ENCODE measurements at places on chromosomes 11 and 22.

DNA sequence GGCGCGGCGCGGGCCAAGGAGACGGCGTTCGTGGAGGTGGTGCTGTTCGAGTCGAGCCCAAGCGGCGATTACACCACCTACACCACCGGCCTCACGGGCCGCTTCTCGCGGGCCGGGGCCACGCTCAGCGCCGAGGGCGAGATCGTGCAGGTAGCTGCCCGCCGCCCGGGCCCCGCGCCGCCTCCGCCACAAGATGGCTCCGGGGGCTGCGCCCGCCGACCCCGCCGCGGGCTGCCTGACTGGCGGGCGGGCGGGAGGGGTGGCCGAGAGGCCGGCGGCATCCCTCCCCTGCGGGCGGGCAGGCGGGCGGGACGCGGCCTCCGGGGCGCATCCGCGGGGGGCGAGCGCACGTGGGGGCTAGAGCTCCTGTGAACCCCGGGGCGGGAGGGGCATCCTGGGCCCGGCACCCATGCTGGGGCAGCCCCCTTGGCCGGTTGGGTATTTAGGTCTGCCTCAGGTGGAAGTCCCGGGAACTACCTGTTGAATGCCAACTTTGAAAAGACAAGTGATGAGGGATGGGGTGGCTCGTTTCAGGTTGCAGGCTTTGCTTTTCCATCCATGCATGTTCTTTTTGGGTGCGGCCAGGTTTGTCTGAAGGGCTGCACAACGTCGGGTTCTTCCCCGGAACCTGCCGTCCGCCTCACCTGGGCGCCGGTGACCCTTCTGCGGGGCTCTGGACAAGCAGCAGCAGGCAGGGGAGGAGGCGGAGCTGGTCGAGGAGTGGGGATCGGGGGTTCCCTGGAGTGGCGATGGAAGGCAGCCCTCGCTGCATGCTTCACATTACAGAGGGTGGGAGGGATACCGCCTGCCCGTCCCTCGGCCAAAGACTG, 760 bp downstream of the ZNRF3 start:
- DNase-seq: peak; percentile 37

GRCh38 chr11:118239509-118240205, 12.5 kb downstream of the MPZL3 start:
- DNase-seq: no peak

DNA sequence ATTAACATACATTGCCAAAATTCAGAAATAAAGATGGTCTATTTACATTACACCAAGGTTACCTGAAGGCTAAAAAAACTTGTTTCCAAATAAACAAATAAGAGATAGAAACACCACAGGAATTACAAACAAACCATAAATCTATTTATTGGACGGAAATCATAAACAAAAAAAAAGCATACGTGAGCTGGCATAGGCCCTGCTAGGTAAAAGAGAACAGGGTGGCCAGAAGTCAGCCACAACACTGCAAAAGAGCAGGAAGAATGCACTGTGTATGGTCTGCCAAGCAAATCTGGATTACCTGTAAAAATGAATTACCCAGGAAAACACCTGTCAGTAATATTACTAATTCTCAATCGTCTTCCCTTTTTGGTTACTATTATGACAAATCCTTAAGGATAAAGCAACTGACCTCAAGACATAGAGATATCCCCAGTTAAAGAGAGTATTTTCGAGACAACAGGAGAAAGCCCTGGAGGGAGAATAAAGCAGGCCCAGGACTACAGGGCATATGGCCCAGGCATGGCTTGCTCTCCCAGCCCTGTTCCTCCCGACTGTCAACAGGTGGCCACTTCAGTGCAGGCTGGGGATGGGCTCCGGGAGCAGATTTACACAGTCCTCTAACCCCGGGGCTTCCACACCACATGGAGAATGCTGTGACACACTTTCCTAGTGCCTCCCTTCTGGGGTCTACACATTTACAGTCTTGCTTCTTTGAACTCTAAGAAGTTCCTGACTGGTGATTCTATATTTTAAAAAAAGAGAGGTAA, 18.0 kb downstream of the PPP2R1B start:
- DNase-seq: no peak

- DNase-seq: peak; percentile 42
Observed at GRCh38 chr11:58629857-58630256, 7.4 kb downstream of the CNTF start.

- no peak for DNase-seq
Observed at GRCh38 chr22:49331223-49331815, 496.4 kb downstream of the BRD1 start.

GRCh38 chr11:134139303-134139872, 70.5 kb downstream of the JAM3 start:
- DNase-seq: no peak

DNA sequence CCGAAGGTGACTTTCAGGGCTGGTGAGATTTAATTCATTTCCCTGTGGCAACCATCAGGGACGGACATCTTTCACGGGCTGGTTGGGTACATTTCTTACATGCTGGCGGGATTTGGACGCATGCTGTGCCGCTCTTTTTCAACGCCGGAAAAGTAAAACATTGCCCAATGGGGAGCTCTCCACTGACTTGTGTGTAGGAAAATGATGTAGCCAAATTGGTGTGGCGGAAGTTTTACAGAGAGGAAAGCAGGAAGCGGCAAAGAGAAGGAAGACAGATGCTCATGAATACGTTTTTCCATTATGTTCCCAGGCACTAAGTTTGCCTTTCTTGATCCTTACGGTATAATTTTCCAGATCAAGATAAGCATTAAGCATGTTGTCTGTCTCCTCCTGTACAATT, 375.8 kb downstream of the NTM start:
- no peak for DNase-seq

GRCh38 chr11:119187123-119187892, 2.0 kb downstream of the NHERF4 start:
- no peak for DNase-seq

DNA sequence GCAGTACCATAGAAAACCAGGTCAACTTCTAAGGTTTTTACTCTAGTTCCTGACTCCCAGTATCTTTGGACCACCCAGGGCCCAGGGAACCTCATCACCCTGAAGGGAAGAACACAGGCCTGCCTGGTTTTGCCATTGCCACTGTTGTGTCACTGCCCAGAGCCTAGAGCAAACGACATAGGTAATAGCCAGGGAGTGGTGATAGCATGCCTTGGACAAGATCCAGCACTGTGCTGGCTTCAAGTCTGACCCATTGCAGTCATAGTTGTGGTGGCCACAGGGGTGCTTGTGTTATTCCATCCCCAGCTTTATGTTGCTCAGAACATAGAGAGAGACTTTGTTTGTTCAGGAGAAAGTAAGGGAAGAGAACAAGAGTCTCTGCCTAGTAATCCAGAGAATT, 2310.2 kb downstream of the LRRC4C start:
- DNase-seq: no peak

Data from CD4-positive, alpha-beta T cell treated with Interleukin-21 for 1 hour (primary cell).